Stomach (tissue), 19 donors: ENCODE measurements at places on chromosomes 5 and 9. TPM values are rescaled to one million over a fixed set of nuclear protein-coding genes. Genes with fewer than 3 reads are reported as not detected.

The PCDHGC5 gene
- polyA plus RNA-seq: 0.12 TPM

The ACSL6 gene
- 0.19 TPM for polyA plus RNA-seq

The KCNV2 gene
- not detected for polyA plus RNA-seq

The ADAMTS16 gene
- not detected for polyA plus RNA-seq

The CBY3 gene
- polyA plus RNA-seq: 0.15 TPM

The NKD2 gene
- polyA plus RNA-seq: 12.8 TPM

The ZNF300 gene
- polyA plus RNA-seq: 1.4 TPM

The SVEP1 gene
- 0.43 TPM for polyA plus RNA-seq

The TCF7 gene
- polyA plus RNA-seq: 3.7 TPM

The DCTN4 gene
- polyA plus RNA-seq: 16.1 TPM

The ISL1 gene
- 7.9 TPM for polyA plus RNA-seq

The ADAMTS2 gene
- 1.8 TPM for polyA plus RNA-seq

The ADCY2 gene
- 0.98 TPM for polyA plus RNA-seq

The GABBR2 gene
- polyA plus RNA-seq: 0.08 TPM

The ABLIM3 gene
- polyA plus RNA-seq: 8.2 TPM

The ARHGEF28 gene
- polyA plus RNA-seq: 16.2 TPM

The NRARP gene
- polyA plus RNA-seq: 1.5 TPM

The FBP2 gene
- polyA plus RNA-seq: 45.8 TPM

The CTXN3 gene
- polyA plus RNA-seq: not detected

The PCDHGB2 gene
- polyA plus RNA-seq: not detected

The WDR38 gene
- polyA plus RNA-seq: not detected

The CDH6 gene
- 0.31 TPM for polyA plus RNA-seq

The SYNPO gene
- 23.2 TPM for polyA plus RNA-seq
